Left renal pelvis (tissue), 4 donors: ENCODE measurements at places on chromosomes 16 and 17.

DNA sequence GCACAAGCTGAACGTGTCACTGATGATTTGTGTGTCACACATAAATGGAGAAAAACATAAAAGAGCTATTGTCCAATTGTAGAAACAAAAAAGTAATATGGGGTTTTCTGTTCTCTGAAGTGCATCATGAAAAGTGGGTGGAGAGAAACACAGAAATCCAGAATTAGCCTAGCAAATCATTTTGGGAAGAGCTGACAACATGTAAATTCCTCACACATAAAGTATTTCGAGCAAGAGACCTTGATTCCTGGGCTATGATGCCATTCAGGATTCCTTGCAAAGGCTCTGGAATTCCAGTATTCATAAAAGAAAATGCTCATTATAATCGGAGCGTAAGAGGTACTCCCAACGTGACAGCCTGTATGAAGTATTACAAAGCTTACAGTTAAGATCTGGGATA is 1.1 kb downstream of the DCUN1D3 start:
- no peak for DNase-seq

- no peak for DNase-seq
Observed at GRCh38 chr17:1872976-1873375, 43.2 kb downstream of the RPA1 start.

DNA sequence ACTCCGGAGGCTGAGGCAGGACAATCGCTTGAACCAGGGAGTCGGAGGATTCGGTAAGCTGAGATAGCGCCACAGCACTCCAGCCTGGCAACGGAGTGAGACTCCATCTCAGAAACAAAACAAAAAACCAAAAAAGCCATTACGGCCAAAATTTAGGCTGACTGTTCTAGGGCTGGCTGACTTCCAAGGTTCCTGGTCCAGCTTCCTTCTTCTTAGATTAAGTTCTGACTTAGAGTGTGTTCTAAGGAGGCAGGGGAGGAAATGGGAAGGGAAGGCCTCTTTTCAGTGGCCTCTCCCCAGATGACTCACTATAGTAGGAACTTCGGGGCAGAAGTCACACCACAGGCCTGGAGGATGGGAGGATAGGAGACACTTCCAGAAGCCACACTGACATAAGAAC is 27.7 kb upstream of the CLEC18B start:
- no peak for DNase-seq

DNA sequence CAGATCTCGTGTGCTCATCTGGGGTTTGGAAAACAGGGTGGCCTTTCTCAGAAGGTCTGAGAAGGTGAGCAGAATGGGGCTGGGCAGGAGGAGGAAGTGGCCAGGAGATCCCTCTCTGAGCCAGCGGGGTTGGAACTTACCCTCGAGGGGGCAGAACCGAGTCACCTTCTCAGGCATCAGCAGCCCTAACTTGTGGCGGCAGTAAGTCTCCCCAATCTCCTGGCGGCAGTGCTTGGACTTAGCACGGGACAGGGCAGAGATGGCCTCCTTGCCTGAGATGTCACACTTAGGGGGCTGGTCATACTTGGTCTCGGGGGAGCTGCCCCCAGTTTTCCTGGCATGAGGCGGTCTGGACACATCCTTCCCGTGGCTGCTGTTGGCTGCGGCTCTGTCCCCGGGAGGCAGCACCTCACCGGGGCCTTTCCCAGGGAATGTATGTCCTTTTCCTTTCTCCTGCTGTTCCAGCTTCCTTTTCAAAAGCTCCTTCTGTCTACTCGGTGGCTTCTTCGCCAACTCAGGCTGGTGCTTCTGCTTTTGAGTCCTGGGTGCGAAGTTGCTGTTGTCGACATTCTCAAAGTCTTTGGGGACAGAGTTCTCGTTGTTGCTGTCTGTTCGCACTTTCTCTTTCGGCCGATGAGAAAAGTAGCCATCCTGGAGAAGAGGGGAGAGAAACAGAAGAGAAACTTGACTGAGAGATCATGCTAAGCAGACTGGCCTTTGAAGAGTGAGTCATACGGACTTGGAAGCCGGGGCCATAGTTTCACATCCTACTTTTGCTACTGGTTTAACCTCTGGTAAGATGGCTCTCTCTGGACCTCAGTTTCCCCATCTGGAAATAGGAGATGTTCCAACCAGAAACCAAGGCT is 211.7 kb downstream of the XYLT1 start:
- DNase-seq, result no peak

DNA sequence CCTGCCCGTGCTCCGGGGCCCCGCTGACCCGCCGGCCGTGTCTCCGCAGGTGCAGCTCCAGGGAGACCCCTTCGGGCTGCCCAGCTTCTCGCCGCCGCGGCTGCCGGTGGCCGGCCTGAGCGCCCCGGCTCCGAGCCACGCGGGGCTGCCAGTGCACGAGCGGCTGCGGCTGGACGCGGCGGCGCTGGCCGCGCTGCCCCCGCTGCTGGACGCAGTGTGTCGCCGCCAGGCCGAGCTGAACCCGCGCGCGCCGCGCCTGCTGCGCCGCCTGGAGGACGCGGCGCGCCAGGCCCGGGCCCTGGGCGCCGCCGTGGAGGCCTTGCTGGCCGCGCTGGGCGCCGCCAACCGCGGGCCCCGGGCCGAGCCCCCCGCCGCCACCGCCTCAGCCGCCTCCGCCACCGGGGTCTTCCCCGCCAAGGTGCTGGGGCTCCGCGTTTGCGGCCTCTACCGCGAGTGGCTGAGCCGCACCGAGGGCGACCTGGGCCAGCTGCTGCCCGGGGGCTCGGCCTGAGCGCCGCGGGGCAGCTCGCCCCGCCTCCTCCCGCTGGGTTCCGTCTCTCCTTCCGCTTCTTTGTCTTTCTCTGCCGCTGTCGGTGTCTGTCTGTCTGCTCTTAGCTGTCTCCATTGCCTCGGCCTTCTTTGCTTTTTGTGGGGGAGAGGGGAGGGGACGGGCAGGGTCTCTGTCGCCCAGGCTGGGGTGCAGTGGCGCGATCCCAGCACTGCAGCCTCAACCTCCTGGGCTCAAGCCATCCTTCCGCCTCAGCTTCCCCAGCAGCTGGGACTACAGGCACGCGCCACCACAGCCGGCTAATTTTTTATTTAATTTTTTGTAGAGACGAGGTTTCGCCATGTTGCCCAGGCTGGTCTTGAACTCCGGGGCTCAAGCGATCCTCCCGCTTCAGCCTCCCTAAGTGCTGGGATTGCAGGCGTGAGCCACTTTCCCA is 5.9 kb downstream of the CTF1 start:
- no peak for DNase-seq

- DNase-seq, result no peak
Observed at GRCh38 chr16:50167556-50167955, 14.4 kb downstream of the TENT4B start.

- no peak for DNase-seq
Observed at GRCh38 chr16:84879569-84880487, 60.0 kb downstream of the CRISPLD2 start.

DNA sequence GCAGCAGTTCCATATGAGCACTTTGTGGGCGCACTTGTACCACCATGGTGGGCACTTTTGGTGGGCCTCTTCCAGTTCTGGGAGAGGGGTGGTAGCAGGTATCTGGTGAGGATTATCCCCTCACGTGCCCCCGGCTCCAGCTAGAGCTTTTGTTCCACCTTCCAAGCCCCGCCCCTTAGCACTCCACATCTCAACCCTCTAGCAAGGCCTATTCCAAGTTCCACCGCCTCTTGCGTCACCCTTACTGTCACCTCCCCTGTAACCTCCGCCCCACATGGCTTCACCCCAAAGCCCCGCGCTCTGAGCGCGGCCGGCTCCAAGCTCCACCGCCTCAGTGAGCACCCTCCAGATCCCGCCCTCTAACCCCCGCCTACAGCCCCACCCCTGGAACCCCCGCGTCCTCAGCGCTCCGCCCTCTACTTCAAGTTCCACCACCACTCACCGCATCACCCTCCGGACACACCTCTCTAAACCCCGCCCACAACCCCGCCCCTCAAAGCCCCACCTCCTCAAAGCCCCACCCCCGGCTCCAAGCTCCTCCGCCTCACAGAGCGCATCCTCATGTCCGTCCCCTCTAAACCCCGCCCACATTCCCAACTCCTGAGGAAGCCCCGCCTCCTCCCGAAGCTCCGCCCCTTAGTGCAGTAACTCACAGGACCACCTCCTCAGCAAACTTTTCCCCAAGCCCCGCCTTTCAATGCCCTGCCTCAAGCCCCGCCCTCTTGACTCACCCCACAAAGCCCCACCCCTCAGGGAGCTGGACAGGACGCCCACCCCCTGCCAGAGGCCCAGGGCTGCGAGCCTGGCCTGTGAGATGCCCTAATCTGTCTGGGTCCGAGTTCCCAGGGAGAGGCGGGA is 11.1 kb downstream of the SCN4A start:
- no peak for DNase-seq
